ENCODE measurements at places on chromosomes 12 and 14.

GRCh38 chr14:71070169-71070568, 162.9 kb downstream of the PCNX1 start:
- no peak overlapping the region for H3K4me3 ChIP-seq
- no peak for DNase-seq
- H3K27me3 ChIP-seq, result no peaks in the 10 kb centered on the region
- no peak overlapping the region for H3K27ac ChIP-seq
- no peaks in the 10 kb centered on the region for H3K4me1 ChIP-seq

GRCh38 chr12:79423560-79423959, 267.2 kb downstream of the PAWR start:
- H3K4me3 ChIP-seq, result no peak overlapping the region
- H3K4me1 ChIP-seq, result peaks cover 2% of the 10 kb centered on the region
- no peak for DNase-seq
- no peaks in the 10 kb centered on the region for H3K36me3 ChIP-seq
- H3K27me3 ChIP-seq, result no peaks in the 10 kb centered on the region
- no peak overlapping the region for H3K27ac ChIP-seq

GRCh38 chr12:1339618-1340319, 254.6 kb downstream of the FBXL14 start:
- no peak overlapping the region for H3K27ac ChIP-seq
- DNase-seq, result no peak
- H3K4me3 ChIP-seq, result no peak overlapping the region
- no peaks in the 10 kb centered on the region for H3K27me3 ChIP-seq
- no peaks in the 10 kb centered on the region for H3K4me1 ChIP-seq
- H3K36me3 ChIP-seq, result no peaks in the 10 kb centered on the region

DNA sequence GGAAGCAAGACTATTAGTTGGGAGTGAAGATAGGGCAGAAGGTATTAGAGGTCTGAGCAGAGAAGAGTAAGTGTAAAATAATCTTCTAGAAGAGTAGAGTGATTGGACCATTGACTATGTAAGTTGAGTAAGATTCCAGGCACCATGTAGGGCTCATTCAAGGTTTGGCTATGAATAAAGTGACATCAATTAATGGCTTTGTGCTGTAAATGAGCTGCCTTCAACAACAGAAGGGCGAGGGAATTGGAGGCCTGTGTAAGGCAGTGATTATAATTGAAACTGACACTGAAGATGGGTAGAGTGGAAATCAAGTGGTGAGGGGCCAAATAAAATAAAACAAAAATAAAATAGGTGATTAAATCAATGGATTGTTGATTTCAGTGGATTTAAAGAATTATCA, 26.4 kb downstream of the PTPRQ start:
- no peaks in the 10 kb centered on the region for H3K27me3 ChIP-seq
- no peak overlapping the region for H3K27ac ChIP-seq
- no peaks in the 10 kb centered on the region for H3K4me1 ChIP-seq
- DNase-seq, result no peak

GRCh38 chr12:108597559-108598471, at the start of gene TMEM119:
TSS of gene TMEM119 (minus strand) at chr12:108598084. CDS start at chr12:108592383, 5,701 bp downstream.
- DNase-seq, result no peak
- H3K27ac ChIP-seq, result no peak within 1 kb of the TSS
- H3K4me3 ChIP-seq, result no peak within 1 kb of the TSS
- H3K4me1 ChIP-seq, result no peaks in the 10 kb centered on the region

- no peak overlapping the region for H3K4me3 ChIP-seq
- no peak for DNase-seq
- no peak overlapping the region for H3K27ac ChIP-seq
- no peaks in the 10 kb centered on the region for H3K36me3 ChIP-seq
- no peaks in the 10 kb centered on the region for H3K27me3 ChIP-seq
- no peaks in the 10 kb centered on the region for H3K4me1 ChIP-seq
Observed at GRCh38 chr14:97106166-97106565, 309.0 kb downstream of the VRK1 start.

GRCh38 chr14:80388980-80389711, 177.8 kb upstream of the DIO2 start:
- H3K4me1 ChIP-seq, result no peaks in the 10 kb centered on the region
- DNase-seq, result no peak
- no peaks in the 10 kb centered on the region for H3K36me3 ChIP-seq
- no peak overlapping the region for H3K4me3 ChIP-seq

GRCh38 chr12:2454601-2455177, 340.1 kb upstream of the FKBP4 start:
- H3K27ac ChIP-seq, result no peak overlapping the region
- H3K36me3 ChIP-seq, result no peaks in the 10 kb centered on the region
- no peak overlapping the region for H3K4me3 ChIP-seq
- H3K27me3 ChIP-seq, result no peaks in the 10 kb centered on the region

- no peak overlapping the region for H3K27ac ChIP-seq
- no peaks in the 10 kb centered on the region for H3K27me3 ChIP-seq
- no peak for DNase-seq
- H3K36me3 ChIP-seq, result no peaks in the 10 kb centered on the region
- H3K4me3 ChIP-seq, result no peak overlapping the region
Observed at GRCh38 chr12:11568762-11569478, 80.6 kb upstream of the ETV6 start.

- peaks cover 1% of the 10 kb centered on the region for H3K4me1 ChIP-seq
- H3K36me3 ChIP-seq, result no peaks in the 10 kb centered on the region
- no peak overlapping the region for H3K4me3 ChIP-seq
- DNase-seq, result no peak
- H3K27ac ChIP-seq, result no peak overlapping the region
Observed at GRCh38 chr12:31874961-31875608, 84.1 kb upstream of the RESF1 start.

DNA sequence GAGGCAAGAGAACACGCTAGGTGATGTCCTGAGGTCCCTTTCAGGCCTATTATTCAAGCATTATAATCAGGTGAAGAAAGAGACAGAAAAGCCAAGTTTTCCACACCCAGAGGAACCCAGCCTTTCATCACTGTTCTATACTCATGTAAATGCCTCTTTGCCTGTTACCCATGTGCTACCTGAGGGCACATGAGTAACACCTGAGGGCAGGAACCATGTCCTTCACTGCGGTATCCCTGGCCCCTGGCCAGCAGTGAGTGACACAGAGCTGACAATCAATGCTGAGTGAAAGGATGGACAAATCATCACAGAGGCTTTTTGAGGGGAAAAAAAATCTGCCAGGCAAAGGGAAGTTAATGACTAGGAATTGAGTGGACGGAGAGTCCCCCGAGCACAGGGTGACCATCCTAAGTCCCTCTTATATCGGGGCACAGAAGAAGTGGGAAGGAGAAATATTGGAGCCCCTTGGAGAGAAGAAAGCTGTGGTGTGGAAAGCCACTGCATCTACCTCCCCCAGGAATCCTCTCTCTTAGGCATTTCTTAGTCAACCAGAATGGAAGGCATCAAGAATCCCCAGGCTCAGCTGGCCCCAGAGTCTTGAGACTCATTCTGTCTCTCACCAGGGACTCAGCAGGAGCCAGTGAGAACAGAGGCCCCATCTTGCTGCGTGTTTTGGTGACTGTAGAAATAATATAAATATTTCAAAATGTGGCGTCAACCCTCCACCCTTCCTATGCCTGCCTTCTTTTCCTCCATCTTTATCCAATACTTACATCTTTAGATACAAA, 212.9 kb downstream of the DPF3 start:
- no peak overlapping the region for H3K27ac ChIP-seq
- no peak overlapping the region for H3K4me3 ChIP-seq
- no peaks in the 10 kb centered on the region for H3K27me3 ChIP-seq
- no peak for DNase-seq
- no peaks in the 10 kb centered on the region for H3K36me3 ChIP-seq

GRCh38 chr12:89840162-89840922, 131.7 kb upstream of the ATP2B1 start:
- H3K36me3 ChIP-seq, result no peaks in the 10 kb centered on the region
- H3K4me1 ChIP-seq, result no peaks in the 10 kb centered on the region
- no peak overlapping the region for H3K27ac ChIP-seq
- H3K4me3 ChIP-seq, result no peak overlapping the region
- H3K27me3 ChIP-seq, result no peaks in the 10 kb centered on the region

DNA sequence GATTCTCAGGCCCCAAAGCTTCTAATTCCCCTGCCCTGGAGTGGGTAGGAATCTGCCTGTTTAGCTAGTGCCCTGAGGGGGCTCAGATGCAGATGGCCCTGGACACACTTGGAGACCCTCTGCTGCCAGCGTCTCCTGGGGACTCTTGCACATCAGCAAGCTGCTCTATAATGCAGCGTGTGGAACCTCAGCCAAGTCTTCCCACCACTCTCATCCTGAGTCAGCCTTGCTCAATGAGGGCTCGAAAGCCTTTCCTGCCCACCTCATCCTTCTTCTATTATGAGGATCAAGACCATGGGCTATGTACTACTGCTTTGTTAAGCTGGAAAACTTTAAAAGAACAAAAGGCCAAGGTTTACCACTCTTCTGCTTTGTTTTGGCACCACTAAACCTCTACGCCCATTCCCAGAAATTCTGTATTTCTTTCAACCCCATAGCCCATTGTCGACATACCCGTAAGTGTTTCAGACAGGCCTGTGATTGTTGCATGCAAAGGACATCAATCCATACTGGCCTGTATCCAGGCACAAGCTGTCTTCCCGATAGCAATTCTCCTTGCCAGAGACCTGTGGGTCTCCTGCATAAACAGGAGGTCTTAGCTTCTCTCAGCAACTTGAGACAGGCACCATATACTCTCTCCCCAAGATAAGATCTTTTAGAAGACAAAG, 246.9 kb downstream of the DPF3 start:
- no peaks in the 10 kb centered on the region for H3K36me3 ChIP-seq
- no peak overlapping the region for H3K4me3 ChIP-seq
- H3K4me1 ChIP-seq, result 0 out of 2 replicates have a peak, but pooled peaks cover 3% of the 10 kb centered on the region
- no peak overlapping the region for H3K27ac ChIP-seq
- no peaks in the 10 kb centered on the region for H3K27me3 ChIP-seq
- no peak for DNase-seq

- H3K4me1 ChIP-seq, result peaks cover 2% of the 10 kb centered on the region
- no peak overlapping the region for H3K27ac ChIP-seq
- peaks cover 9% of the 10 kb centered on the region for H3K36me3 ChIP-seq
- no peak overlapping the region for H3K4me3 ChIP-seq
- no peak for DNase-seq
Observed at GRCh38 chr12:113186666-113187325, 1.3 kb downstream of the RITA1 start.

DNA sequence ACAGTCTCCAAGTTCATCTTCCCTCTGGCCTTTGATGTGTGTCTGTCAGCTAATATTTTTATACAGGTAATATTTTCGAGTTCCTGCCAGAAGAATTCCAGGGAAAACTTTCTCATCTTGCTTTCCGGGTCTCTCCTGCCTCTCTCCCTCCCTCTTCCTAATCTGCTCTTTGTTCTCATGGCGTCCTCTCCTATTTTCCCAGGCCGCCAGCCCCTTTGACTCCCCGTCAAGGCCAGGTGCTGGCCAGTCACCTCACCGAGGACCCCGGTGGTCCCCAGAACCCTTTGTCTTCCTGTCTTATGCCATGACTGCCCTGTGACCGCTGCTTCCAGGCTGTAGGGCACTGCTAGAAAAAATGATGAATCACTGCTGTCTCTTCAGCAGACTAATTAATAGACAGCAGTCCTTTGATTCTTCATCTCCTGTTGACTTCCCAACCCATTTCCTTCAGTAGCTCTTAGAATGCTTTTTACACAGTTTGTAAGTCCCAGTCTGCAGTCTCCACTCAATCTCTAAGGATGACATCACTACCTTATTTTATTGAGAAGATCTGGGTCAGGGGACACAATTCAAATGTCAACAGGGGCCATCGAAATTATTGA, 40.7 kb downstream of the PPFIBP1 start:
- no peak overlapping the region for H3K27ac ChIP-seq
- DNase-seq, result no peak
- H3K36me3 ChIP-seq, result no peaks in the 10 kb centered on the region
- H3K27me3 ChIP-seq, result no peaks in the 10 kb centered on the region
- no peak overlapping the region for H3K4me3 ChIP-seq

- peaks cover 13% of the 10 kb centered on the region for H3K4me1 ChIP-seq
- no peak for DNase-seq
- peak overlapping the region; percentile 38 for H3K4me3 ChIP-seq
- H3K36me3 ChIP-seq, result no peaks in the 10 kb centered on the region
- no peak overlapping the region for H3K27ac ChIP-seq
Observed at GRCh38 chr12:57243521-57244311, 7.3 kb downstream of the STAC3 start.

DNA sequence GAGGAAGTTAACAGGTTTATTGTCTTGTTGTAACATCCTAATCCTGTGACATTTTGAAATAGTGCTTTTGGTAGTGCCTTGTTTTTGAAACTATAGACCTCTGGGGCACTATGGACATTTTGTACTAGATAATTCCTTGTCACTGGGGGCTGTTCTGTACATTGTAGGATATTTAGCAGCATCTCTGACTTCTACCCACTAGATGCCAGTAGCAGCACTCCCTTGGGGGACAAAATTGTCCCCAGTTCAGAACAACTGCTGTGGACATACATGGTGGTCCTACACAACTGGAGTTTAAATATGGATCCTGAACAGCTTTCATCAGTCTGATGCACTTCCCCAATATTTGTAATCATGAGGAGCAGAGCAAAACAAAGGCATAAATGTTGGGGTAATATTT, 264.7 kb downstream of the RAD51B start:
- no peaks in the 10 kb centered on the region for H3K27me3 ChIP-seq
- H3K4me1 ChIP-seq, result peaks cover 2% of the 10 kb centered on the region
- H3K4me3 ChIP-seq, result no peak overlapping the region
- no peaks in the 10 kb centered on the region for H3K36me3 ChIP-seq
- DNase-seq, result no peak

- H3K4me3 ChIP-seq, result no peak overlapping the region
- no peak for DNase-seq
- H3K36me3 ChIP-seq, result no peaks in the 10 kb centered on the region
- no peaks in the 10 kb centered on the region for H3K27me3 ChIP-seq
Observed at GRCh38 chr12:56261503-56262232, 3.5 kb upstream of the ANKRD52 start.

DNA sequence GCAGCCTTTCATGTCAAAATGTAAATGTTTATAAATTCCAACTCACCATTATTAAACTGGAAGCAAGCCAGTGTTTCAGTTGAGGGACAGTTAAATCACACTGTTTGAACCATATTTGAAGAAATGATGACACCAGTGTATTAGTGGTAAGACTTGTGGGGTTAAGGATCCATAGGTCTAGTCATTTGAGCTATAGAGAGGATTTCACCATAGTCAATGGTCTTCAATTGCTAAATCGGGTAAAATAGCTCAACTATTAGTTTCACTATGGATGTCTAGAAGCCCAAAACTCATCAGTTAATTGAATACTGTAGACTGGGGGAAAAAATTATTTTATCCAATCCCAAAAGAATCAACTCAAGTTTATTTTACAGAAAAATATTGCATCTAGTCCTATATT, 659.1 kb downstream of the NRXN3 start:
- no peaks in the 10 kb centered on the region for H3K27me3 ChIP-seq
- no peak for DNase-seq
- H3K36me3 ChIP-seq, result no peaks in the 10 kb centered on the region
- no peaks in the 10 kb centered on the region for H3K4me1 ChIP-seq

- DNase-seq, result no peak
- no peaks in the 10 kb centered on the region for H3K27me3 ChIP-seq
- H3K36me3 ChIP-seq, result peaks cover 17% of the 10 kb centered on the region
- H3K4me1 ChIP-seq, result no peaks in the 10 kb centered on the region
- no peak overlapping the region for H3K27ac ChIP-seq
Observed at GRCh38 chr12:10701843-10702242, 21.3 kb downstream of the YBX3 start.
